Activated T-cell treated with anti-CD3 and anti-CD28 coated beads, Interleukin-2, amount 50 U/mL, for 48 hours (primary cell): ENCODE measurements at places on chromosomes 13 and 19.

GRCh38 chr13:60386250-60386649 lies 10.8 kb upstream of the TDRD3 start:
- no peak for DNase-seq

DNA sequence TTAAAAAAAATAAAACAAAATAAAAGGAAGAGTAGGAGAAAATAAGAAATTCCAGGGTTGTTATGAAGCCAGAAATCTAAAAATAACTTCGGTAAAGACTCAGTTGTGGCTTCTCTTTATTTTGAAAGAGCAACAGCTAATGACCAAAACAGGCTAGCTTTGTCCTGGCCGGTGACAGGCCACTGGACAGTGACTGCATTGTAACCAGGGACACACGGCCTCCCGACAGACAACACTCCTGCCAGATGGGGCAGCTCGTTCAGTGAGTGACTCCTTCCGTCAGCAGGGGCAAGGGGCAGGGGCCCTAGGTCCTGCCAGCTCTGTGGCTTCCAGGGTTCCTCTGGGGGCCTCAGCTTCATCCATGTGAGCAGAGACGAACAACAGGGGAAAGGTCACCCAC lies 173.4 kb downstream of the KATNAL1 start:
- DNase-seq: no peak

- no peak for DNase-seq
Observed at GRCh38 chr13:67588607-67589006, 358.5 kb upstream of the PCDH9 start.

DNA sequence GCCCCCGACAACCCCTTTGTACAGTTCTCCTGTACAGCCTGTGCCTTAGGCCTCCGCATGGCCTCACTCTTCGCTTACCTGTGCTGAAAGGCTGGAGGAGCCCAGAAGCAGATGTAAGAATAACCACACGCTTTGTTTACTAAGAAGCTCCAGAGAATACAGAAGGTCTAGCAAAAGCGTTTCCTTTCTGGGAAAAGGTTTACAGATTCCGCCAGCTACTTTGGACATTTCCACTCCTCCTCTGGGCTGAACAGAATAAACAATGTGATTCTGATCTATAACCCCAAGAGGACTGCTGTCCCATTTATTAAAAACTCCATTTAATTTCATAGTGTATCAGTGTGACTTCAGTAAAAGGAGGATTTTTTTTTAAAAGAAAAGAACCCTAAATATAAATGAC lies 339.2 kb downstream of the DNAJC15 start:
- no peak for DNase-seq

DNA sequence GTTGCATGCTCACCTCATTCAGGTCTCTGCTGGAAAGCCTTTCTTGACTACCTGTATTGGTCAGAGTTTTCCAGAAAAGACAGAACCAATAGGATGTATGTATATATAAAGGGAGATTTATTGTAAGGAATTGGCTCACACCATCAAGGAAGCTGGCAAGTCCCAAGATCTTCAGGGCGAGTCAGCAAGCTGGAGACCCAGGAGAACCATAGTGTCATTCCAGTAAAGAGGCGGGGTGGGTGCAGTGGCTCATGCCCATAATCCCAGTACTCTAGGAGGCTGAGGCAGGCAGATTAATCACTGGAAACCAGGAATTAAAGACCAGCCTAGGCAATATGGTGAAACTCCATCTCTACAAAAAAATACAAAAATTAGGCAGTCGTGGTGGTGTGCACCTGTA lies 30.4 kb upstream of the FARP1 start:
- no peak for DNase-seq

- DNase-seq: peak; percentile 32
Observed at GRCh38 chr13:51154029-51154555, 43.0 kb upstream of the C13orf42 start.

DNA sequence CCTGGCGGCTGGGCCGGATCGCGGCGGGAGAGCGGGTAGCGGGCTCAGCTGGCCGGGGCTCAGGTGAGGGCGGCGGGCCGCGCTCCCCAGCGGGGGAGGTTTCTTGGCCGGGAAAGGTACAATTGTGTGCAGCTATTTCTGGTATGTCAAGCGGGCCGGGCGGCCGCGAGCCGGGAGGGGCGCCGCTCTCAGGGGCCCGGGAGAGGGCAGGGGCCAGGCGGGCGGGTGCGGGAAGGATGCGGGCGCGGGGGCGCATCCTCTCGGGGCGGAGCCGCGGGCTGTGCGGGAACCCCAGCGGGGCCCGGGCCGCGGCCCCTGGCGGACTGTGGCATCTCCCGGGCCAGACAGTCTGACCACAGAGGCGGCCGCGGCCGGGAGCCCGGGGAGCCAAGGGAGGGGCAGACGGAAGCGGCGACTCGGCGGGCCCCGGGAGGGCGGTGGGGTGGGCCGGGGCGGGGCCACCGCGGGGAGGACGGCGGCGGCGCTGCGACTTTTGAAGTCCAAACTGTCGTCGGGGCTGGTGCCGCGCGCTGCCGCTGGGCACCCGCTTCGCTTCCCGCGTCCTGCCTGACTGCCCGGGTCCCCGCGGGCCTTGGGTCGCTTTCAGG lies at the start of gene LMO7:
TSS of gene LMO7 (plus strand) at position 503 of the 608 bp plus-strand sequence. CDS start 328 bp downstream, outside the sequence.
- DNase-seq: peak; percentile 43

- no peak for DNase-seq
Observed at GRCh38 chr13:94303644-94304174, 175.8 kb downstream of the DCT start.

DNA sequence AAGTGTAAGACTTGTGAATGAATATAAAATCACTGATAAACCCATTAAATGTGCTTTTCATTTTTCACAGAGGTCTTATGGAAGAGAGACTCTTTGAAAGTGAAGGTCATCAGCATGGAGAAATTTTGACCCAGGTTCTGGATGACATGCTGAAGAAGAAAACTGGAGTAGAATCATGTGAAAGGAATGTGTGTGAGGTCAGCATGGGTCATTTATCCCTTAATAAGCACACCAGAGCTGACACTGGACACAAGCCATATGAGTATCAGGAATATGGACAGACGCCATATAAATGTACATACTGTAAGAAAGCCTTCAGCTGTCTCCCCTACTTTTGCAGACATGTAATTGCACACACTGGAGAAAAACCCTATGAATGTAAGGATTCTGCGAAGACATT lies 29.0 kb downstream of the ZNF20 start:
- no peak for DNase-seq

DNA sequence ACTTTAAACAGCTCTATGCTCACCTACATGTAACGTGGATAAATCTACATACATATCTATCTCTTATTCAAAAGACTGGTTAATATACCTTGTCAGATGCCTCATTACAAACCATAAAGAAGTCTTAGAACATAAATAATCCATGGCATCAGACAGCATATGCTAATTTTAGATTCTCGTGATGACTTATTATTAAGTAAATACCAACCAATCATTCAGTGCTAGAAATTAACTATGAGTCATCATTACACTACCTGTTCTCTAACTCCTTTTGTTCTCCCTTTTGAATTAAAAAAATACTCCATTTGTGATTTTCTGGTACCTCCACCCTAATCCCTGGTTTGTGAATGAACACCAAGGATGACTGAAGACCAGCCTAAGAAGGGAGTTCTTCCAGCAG lies 754.3 kb upstream of the ARGLU1 start:
- no peak for DNase-seq

- no peak for DNase-seq
Observed at GRCh38 chr13:36157480-36157879, 26.3 kb upstream of the DCLK1 start.

DNA sequence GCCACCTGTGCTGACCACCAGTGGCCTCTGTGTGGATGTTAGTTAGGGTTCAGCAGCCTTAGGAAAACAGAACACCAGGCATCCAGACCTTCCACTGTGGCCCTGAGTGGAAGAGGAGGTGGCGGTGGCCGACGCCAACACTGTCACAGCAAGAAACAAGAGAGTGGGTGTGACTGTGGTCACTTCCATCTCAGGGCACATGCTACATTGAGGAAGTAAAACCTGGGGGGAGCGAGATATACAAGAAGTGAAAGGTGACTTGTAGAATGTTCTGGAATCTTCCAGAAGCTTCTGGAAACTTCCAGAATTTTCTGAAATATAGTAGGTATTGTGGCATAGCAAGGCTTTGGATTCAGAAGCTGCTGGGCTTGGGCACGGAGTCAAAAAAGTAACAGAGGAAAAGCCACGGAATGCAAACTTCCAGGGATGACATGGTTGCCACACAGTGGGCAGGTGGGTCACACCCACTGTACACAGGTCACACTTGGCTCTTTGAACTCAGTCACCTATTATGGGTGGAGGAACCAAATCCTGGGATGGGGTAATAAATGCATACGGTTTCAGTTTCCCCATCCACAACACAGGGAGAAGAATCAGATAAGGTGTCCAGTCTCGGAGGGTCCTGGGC lies 24.3 kb downstream of the GNG7 start:
- no peak for DNase-seq

DNA sequence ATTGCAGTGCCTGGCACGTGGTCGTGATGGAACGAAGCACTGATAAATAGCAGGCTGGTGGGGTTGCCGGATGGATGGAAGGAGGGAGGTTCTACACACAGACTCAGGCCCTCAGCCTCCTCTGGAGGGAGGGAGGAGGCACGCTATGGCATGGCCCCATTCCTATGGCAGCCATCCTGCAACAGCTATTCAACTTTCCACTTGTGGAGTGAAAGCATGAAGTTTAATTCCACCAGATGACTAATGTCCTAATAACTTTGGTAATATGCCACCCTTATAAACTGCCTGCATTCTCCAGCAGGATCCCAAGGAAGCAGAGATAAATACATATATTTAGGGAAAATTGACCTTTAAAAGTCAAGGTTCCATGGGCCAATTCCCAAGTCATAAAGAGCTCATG lies 92.4 kb downstream of the KL start:
- no peak for DNase-seq

GRCh38 chr19:36008336-36008978 lies at the start of gene SYNE4:
Gene SYNE4 (minus strand): TSS chr19:36008813. CDS start chr19:36008681, 132 bp downstream.
- DNase-seq: no peak

DNA sequence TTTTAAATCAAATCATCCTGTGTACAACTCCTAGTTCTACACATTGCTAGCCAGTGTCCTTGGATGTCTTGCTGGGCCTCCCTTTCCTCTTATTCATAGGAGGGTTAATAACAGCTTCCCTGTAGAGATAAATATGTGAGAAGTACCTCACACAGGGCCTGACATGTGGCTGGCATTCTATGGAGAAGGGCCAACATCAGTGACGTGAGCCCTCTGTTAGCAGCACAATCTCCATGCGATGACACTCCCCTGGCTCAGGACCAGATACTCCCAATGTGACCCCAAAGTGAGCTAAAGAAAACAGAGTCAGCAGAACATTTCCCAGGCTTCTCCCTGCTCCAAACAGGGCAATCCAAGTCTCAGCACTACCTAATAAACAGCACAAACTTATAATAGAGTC lies 818.4 kb downstream of the DIAPH3 start:
- no peak for DNase-seq

DNA sequence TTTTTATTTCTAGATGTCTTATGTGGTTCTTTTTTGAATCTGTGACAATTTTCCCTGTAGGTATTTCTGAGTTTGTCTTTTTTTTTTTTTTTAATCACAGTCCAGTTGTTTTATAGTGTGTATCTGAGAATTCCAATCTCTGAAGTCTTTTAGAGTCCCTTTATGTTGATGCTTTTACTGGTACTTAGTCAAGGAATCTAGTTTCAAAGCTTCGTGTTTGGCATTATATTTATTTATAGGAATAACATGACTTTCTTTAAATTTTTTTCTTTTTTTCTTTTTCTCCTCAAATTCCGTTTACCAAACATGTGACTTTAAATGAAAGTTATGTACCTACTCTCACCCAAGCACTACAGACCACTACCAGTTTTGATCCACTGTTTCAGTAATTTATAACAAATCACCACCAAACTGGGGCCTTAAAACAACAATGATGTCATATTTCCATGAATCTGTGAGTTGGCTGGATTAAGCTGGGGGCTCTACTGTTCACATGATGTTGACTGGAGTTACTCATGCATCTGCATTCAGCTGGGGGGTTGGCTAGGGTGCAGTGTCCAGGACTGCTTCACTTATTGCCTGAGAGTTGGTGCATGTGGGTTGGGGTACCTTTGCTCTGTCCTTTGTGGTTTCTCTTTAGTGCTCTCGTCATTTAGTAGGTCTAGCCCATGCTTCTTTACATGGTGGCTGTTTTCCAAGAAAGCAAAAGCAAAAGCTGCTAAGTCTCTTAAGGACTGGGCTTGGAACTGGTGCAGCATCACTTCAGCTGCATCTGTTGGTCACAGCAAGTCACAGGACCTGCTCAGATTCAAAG lies 22.3 kb downstream of the KCTD4 start:
- no peak for DNase-seq

GRCh38 chr19:31461814-31462539 lies 112.7 kb upstream of the TSHZ3 start:
- no peak for DNase-seq

DNA sequence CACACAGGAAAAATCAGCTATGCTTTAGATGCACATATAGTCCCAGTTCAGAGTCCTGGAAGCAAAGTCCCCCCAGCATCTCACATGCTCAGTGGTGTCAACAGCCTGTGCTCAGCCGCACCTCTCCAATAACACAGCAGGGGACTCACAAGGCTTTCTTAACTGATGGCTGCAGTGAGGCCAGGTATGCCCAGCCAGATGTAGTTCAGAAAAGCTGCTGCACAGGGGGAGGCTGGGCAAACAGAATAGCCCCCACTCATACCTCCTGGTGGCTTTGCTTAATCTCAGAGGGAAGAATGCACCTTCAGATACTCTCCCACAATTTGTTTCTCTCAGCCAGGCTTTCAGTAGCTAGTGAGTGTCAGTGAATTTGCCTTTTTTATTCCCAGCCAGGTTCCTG lies 33.4 kb downstream of the FAM124A start:
- no peak for DNase-seq

DNA sequence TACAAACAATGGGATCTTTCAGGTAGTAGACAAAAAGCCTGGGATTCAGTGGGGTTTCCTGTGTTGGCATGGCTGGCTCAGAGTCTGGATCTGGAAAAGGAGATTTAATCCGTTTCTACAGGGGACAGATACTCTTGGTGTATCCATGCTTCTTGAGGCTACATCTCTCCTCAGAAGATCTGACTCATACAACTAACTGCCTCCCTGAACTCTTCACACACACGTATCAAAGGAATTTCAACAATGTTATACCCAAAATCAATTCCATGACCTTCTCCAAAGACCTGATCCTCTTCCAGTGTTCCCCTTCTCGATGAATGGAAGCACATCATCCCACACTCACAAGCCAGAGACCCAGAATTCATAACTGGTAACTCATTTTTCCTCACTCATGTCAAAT lies 435.3 kb upstream of the NBEA start:
- no peak for DNase-seq

DNA sequence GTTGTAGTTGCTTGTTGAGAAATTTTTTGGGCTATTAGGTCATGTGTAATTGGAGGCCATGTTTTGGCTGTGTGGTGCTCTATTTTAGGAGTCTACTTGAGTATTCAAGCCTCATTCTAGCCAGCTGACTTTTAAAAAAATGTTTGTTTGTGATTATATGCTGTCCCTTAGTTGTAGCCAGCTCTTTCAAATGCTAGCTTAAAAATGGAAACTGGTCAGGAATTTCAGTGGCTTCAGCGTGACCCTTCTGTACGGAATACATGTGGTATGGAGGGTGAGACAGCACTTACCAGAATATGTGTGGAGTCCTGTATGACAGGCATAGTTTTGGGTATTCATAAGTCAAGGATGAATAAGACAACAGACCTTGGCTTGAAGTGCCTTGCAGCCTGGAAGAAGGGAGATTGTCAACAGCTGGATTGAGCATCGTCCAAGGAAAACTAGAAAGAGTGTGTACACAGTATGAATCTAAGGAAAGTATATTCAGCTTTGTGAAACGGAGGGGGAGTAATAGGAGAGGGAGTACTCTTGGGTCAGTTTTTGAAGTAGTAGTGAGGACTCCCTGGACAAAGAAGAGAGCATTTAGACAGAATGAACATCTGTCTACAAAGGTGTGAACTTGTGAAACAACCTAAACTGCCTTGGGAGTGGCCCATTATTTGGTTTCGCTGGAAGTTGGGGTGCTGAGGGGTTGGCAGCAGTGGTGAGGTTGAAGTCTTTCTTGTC lies 20.0 kb upstream of the WTIP start:
- no peak for DNase-seq
